ENCODE measurements at places on chromosomes 11 and 22. TPM values are rescaled to one million over a fixed set of nuclear protein-coding genes. Genes with fewer than 3 reads are reported as not detected.

DNA sequence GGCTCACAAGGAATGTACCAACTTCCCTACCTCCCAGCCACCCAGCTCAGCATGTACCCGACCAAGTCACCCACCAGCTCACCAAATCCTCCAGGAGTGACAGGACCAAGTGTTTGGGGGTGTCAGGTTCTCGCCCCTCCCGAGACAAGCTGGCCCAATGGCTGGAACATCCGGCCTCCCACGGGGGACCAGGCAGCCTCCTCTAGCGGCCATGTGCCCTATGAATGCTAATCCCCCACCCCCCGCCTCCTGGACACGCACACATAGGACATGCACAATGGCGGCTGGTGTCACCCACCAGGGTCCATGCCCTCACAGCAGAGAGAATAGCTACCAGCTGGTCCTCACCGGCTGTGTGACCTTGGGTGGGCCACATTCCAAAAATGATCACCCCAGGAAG is 151.0 kb downstream of the MN1 start:
- no peak for DNase-seq

MOGAT2 gene
- total RNA-seq: not detected

DNA sequence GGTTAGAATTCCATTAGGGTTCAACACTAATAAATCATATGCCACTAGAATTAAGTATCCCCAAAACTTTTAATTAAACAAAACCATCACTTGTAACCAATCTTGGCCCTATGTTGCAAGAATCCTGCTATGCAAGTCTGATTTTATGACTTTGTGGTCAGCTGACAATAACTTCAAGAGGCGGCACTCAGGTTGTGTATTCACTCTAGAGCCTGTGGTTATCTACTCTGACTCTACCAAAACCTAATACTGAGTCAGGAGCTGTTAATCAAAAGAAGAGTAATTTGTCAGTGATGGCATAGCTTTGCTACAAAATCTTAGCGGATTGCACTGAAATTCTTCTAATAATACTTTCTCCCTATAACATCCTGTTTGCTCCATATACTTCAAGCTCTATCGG is 253.7 kb downstream of the AASDHPPT start:
- no peak for DNase-seq

ZBED5 gene
- 7.8 TPM for total RNA-seq

DNA sequence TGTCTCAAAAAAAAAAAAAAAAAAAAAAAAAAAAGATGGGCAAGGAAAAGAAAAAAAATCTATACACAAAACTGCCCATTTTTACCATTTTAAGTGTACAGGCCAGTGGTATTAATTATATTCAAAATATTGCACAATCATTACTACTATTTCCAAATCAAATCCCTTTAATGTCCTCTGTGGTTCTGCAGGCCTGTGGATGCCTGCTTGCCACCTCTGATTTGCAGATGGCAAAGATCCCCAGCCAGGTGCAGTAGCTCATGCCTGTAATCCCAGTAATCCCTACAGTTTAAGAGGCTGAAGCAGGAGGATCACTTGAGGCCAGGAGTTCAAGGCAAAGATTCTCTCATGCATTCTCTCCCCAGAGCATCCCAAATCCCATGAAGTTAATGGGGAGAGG is 20.2 kb downstream of the RFPL1 start:
- no peak for DNase-seq

DNA sequence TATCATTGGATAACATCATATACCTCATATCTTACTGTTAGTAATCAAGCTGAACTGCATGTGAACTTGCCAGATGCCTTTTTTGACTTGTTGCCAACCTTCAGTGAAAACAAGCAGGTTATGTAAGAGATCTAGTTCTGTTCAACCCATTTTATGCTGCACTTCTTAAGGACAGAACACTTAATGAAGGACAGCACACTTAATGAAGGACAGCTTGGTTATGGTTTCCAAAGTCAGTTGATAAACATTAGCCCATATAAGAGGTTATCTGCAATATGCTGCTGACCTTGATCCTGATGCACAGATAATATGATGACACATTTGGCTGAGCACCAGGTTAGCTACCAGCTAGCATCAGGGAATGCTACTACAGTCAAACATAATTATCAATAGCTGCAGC is 358.7 kb upstream of the PDGFD start:
- DNase-seq: no peak

CHST1 gene
- total RNA-seq: 40.2 TPM

DBX1 gene
- not detected for total RNA-seq

LRP4 gene
- total RNA-seq: 4.9 TPM

- no peak for DNase-seq
These were observed 231.0 kb downstream of the DDX10 start for GRCh38 chr11:108895579-108896480.

- no peak for DNase-seq
These were observed 137.6 kb upstream of the TTC12 start for GRCh38 chr11:113176599-113177360.

- DNase-seq: no peak
These were observed 5.0 kb downstream of the PRDX5 start for GRCh38 chr11:64322925-64323260.

NUP160 gene
- total RNA-seq: 14.0 TPM

DNA sequence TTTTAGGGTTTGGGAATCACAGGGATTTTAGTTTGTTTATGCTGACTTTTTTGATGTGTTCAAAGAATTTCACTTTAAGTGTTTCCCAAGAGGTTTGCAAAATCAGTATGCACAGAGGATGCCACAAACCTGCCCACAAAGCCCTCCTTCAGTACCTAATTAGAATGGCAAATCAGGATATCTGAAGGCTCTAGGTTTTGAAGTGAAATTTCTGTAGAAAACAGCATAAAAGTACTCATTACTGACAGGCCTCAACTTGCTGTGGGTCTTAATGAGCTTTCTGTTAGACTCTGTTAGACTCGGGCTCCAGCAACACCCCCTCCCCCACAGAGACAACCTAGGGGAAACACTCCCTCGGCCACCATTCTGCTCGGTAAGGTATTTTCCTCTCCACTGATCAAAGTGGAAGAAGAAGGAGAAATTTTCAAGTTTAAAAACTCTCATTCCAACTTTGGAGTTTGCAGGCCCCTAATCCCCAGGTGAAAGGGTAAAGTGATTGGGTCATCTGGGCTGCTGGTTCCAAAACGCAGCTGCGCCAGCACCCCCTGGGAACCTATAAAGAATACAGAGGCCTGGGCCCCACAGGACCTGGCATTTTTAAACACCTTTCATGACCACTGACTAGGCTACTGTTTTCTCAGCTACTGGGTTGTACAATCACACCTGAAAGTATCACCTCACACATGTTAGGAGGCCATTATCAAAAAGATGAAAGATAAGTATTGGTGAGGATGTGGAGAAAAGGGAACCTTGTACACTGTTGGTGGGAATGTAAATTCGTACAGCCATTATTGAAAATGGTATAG is 67.5 kb downstream of the PLEKHA7 start:
- no peak for DNase-seq

NAALAD2 gene
- total RNA-seq: not detected

JAML gene
- total RNA-seq: not detected
